Epithelial cell of proximal tubule (primary cell): ENCODE measurements at places on chromosomes 1 and 21.
A peak's percentile ranks its signal among the peaks of the same experiment; 100 is the strongest.

GRCh38 chr1:232333419-232333767 lies 296.5 kb downstream of the SIPA1L2 start:
- no peak for DNase-seq

GRCh38 chr21:22925032-22925431 lies 1926.8 kb downstream of the NCAM2 start:
- no peak for DNase-seq

DNA sequence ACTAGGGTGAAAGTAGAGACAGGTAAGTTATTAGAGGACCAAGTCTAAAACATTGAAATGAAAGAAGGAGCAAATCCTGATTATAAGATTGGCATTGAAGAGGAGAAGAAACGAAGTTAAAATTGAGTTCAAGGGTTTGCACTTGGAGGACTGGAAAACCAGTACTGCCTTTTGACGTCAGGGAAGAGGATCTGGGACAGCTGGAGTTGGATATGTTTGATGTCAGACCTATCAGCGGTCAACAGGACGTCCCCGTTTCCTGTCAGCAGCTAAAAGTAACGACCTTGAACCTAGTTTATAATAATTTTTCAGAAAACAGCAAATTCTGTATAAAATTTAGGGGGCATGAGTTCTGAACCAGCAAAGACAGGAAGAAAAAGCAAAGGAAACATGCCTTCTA lies 1.2 kb upstream of the NID1 start:
- DNase-seq = no peak

DNA sequence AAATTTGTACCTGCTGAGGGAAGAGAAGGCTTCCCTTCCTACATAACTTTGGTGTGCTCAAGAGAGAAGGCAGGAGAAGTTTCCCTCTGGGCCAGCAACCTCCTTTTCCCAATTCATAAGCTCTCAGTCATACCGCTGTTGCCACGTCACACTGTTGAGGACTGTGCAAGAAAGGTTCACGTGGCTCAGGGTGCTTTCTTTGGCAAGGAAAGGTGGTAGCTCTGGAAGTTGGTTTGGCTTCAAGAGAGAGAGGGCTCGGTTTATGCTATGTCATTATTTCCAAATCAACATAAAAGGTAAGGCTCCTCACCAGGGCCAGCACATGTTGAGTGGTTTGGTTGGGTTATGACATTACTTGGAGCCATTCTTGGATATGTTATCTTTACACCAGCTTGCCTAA lies 77.3 kb downstream of the TNFSF18 start:
- DNase-seq = no peak

- DNase-seq = peak; percentile 72
These were observed 58.2 kb downstream of the WLS start for GRCh38 chr1:68173936-68174737.

- no peak for DNase-seq
These were observed 15.6 kb downstream of the RD3 start for GRCh38 chr1:211476200-211476849.

GRCh38 chr1:185727726-185728125 lies 6.5 kb upstream of the HMCN1 start:
- DNase-seq = no peak

DNA sequence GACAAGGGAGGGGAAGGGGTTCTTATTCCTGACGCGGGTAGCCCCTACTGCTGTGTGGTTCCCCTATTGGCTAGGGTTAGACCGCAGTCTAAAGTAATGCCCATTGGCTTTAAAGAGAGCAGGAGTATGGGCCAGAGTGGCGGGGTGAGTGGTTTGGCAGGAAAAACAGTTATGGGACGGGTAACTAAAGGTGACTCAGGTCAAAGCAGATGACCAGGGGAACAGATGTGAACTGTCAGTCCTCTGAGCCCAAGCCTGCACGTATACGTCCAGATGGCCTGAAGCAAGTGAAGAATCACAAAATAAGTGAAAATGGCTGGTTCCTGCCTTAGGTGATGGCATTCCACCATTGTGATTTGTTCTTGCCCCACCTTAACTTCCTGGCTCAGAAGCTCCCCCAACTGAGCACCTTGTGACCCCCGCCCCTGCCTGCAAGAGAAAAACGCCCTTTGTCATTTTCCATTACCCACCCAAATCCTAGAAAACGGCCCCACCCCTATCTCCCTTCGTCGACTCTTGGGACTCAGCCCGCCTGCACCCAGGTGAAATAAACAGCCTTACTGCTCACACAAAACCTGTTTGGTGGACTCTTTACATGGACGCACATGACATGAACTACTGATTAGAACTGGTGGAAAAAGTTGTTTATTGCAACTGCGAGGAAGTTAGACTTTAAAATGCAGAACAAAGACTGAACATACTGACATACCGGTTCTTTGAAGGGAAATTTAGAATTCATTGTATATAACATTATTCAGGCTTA lies 758 bp upstream of the ATAD3B start:
- no peak for DNase-seq

DNA sequence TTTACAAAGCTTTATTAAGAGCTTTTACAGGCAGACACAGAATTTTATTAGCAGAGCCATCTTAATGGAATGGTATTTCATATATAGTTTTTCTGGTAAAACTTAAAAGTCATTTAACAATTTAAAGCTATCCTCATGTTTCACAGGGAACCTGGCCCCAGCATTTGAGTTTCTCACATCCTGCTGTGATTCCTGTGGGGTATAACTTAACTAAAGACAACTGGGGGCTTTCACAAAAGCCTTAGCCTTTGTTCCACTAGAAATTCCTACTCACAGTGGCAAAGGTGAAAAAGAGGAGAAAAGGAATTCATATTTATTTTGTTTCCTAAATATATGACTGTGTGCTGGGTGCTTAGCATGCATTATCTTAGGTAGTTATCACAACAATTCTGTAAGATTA lies 233.9 kb downstream of the DENND1B start:
- DNase-seq = no peak
